ENCODE measurements at places on chromosomes 12 and 14.

- H3K4me1 ChIP-seq, result no peaks in the 10 kb centered on the region
- DNase-seq, result no peak
- H3K36me3 ChIP-seq, result no peaks in the 10 kb centered on the region
- no peak overlapping the region for H3K27ac ChIP-seq
- no peaks in the 10 kb centered on the region for H3K27me3 ChIP-seq
Observed at GRCh38 chr12:26286186-26286585, 90.8 kb downstream of the SSPN start.

- no peak overlapping the region for H3K27ac ChIP-seq
- H3K4me3 ChIP-seq, result no peak overlapping the region
- H3K4me1 ChIP-seq, result no peaks in the 10 kb centered on the region
- DNase-seq, result no peak
- H3K27me3 ChIP-seq, result no peaks in the 10 kb centered on the region
Observed at GRCh38 chr12:5305886-5306545, 125.9 kb upstream of the NTF3 start.

DNA sequence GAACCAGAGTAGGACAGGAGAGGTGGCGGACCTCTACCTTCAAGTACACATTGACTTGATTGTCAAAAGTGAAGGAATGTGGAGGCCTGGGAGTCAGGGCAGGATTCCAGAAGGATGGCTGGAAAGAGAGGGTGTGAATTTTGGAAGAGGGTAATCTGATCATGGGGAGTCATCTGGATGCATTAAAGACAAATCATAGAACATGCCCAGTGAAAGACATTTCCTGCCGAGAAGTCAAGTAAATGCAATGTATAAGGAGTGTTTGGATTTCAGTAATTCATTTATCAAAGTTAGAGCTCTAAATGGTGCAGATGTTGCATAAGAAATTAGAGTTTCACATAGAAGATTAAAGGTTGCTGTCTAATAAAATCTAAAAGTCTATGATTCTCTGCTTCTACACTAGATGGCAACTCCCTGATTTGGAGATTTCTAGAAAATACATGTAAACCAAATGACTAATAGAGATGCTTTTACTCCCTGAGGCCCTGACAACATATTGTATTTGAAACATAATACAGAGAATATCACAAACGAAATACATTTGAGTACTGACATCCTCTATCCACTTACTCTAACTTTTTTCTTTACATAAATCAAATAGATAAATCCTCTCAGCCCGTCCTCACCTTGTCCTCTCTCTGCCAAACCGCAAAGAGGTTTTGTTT lies 91.3 kb downstream of the KCNA5 start:
- no peaks in the 10 kb centered on the region for H3K27me3 ChIP-seq
- H3K27ac ChIP-seq, result no peak overlapping the region
- H3K36me3 ChIP-seq, result no peaks in the 10 kb centered on the region
- no peak overlapping the region for H3K4me3 ChIP-seq

DNA sequence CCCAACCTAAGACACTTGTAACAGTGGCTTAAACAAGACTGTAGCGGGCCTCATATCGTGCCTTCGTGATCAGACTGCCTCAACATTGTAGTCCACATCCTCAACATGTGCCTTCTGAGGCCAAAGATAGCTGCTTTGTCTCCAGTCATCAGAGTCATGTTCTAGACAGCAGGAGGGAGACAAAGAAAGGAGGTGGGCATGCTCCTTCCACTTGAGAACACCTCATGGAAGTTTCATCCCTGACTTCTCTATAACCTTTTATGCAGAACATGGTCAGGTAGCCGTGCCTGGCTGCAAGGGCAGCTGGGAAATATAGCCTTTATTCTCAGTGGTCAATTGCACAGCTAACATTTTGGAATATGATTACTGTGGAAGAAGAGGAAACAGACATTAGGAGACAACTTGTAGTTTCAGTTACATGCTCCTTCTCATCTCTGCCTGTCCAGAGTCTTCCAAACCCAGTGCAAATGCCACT lies 25.3 kb upstream of the DHRS2 start:
- H3K4me3 ChIP-seq, result no peak overlapping the region
- H3K27ac ChIP-seq, result no peak overlapping the region
- no peaks in the 10 kb centered on the region for H3K4me1 ChIP-seq
- no peaks in the 10 kb centered on the region for H3K36me3 ChIP-seq

- DNase-seq, result no peak
- no peaks in the 10 kb centered on the region for H3K4me1 ChIP-seq
- H3K27me3 ChIP-seq, result no peaks in the 10 kb centered on the region
- H3K36me3 ChIP-seq, result no peaks in the 10 kb centered on the region
- no peak overlapping the region for H3K4me3 ChIP-seq
Observed at GRCh38 chr14:38592764-38593442, 337.0 kb upstream of the CLEC14A start.

DNA sequence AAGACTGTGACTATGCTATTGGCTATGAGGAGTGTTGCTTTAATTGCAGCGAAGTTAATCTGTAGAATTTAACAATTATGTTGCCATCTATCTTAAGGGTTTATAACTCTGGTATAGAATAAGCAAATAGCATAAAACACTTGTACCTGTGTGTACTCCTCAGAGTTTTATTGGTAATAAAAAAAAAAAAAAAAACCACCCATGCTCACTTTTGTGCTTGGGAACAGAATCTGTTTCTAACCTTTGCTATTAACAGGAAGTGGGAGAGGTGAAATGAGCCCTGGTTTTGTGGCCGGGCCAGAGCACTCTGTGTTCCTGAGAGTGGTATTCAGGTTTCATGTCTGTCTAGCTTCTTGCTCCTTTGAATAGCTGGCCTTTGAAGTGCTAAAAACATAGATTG lies 53.1 kb downstream of the PDE3A start:
- H3K27ac ChIP-seq, result no peak overlapping the region
- no peaks in the 10 kb centered on the region for H3K4me1 ChIP-seq
- no peak overlapping the region for H3K4me3 ChIP-seq
- H3K27me3 ChIP-seq, result no peaks in the 10 kb centered on the region
- H3K36me3 ChIP-seq, result no peaks in the 10 kb centered on the region

DNA sequence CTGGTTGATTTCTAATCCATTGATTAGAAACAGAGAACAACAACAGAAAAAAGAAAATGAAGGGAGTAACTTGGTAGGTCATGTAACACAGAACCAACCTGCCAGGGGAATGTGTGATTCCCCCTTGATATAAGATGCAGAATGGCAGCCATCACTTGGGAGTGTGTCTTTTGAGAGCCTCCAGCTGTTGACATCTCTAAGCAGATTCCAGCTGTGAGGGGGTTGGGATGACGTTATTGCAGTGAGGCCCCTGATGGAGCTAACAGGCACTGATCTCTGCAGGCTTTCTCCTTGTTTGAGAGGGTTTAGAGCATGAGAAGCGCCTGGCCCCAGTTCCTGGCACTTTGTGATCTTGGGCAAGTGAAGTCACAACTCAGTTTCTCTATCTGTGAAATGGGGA lies 124.9 kb downstream of the PELI2 start:
- no peak overlapping the region for H3K4me3 ChIP-seq
- H3K36me3 ChIP-seq, result no peaks in the 10 kb centered on the region
- no peak overlapping the region for H3K27ac ChIP-seq

GRCh38 chr12:101795786-101796185 lies 35.0 kb downstream of the GNPTAB start:
- H3K36me3 ChIP-seq, result no peaks in the 10 kb centered on the region
- peaks cover 2% of the 10 kb centered on the region for H3K4me1 ChIP-seq
- H3K27ac ChIP-seq, result no peak overlapping the region
- no peaks in the 10 kb centered on the region for H3K27me3 ChIP-seq
- no peak overlapping the region for H3K4me3 ChIP-seq

DNA sequence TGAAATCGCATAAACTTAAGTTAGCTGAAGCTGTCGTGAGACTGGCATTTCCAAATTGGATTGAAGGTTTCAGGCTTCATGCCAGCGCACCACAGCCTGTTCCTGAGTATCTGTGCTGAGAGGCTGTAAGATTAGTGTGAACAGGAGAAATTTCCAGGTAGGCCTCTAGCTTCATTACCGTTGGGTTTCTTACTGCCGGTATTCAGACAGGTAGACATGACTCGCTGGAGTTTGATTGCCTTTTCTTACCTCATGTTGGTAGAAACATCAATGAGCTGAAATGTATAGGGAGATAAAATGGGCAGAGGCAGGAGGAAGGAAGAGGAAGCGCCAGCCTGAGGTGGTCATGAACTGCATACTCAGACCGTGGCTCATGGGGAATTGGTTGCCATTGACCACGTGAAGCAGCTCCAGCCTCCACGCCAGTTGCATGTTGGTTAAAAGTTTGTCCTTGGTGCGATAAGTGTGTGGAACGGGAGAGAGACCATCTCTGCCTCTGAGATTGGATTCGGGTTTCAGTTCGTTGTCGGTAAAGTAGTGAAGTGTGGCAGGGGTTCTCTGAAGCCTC lies 42.3 kb upstream of the MMP17 start:
- DNase-seq, result no peak
- H3K4me1 ChIP-seq, result peaks cover 4% of the 10 kb centered on the region
- no peak overlapping the region for H3K4me3 ChIP-seq
- H3K36me3 ChIP-seq, result peaks cover 4% of the 10 kb centered on the region

DNA sequence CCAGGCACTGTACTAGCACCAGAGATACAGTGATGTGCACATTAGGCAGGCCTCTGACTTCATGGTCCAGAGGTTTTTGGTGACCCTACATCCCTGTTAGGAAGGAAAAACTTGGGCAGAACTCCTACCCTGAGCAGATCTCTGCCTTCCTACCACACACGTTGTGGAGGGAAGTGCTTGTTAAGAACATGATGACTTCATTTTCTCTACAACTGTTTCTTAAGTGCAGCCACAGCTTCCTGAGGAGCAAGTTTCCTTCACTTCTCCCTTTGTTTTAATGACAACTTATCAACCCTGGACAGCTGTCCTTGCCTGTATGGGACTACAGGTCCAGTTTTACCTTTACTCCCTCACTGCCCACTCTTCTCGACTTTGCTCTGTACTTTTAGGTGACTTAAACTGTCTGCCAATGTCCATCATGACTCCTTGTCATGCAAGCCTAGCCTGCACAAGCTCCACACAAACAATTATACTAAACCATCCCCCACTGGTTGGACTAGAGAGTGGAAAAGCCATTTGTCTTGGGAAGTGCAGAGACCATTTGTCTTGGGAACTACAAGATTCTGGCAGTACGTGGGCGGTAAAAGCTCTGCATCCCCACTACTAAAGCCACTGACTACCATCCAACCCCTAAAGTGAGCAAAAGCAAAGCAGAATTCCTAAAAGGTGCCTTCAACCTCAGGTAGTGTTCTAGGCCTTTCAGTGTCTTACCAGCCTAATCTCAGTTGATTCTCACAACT lies 359.8 kb downstream of the EGLN3 start:
- no peak for DNase-seq
- H3K4me3 ChIP-seq, result no peak overlapping the region
- no peak overlapping the region for H3K27ac ChIP-seq
- no peaks in the 10 kb centered on the region for H3K36me3 ChIP-seq

DNA sequence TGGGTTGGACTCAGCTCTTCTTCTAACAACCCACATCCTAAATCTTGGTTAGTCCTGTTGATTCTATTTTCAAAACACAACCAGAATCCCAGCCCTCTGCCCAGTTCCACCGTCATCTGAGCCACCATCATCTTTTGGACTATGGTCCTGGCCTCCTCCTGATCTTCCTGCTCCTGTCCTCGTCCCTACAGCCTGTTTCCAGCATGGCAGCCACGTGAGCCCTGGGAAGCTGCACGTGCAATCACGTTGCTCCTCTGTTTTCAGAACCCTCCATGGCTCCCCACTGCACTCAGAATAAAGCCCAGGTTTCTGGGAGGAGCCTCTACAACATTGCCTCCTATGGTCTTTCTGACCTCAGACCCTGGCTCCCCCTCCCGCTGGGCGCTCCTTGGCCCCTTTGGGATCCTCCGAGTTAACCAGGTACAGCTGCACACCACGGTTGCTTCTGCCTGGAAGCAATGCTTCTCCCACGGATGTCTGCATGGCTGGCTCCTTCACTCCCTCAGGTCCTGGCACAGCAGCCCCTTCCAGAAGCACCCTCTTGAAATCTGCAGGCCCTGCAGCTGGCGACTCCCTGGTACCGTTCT lies 44.5 kb downstream of the BEGAIN start:
- peaks cover 5% of the 10 kb centered on the region for H3K4me1 ChIP-seq
- no peaks in the 10 kb centered on the region for H3K36me3 ChIP-seq
- no peak overlapping the region for H3K4me3 ChIP-seq
- H3K27me3 ChIP-seq, result no peaks in the 10 kb centered on the region
- H3K27ac ChIP-seq, result no peak overlapping the region
- no peak for DNase-seq

- H3K27me3 ChIP-seq, result no peaks in the 10 kb centered on the region
- H3K4me3 ChIP-seq, result no peak overlapping the region
- 0 out of 2 replicates have a peak, but pooled peaks cover 3% of the 10 kb centered on the region for H3K4me1 ChIP-seq
- peaks cover 3% of the 10 kb centered on the region for H3K36me3 ChIP-seq
- DNase-seq, result no peak
Observed at GRCh38 chr14:34536951-34537676, 2.4 kb downstream of the EAPP start.

DNA sequence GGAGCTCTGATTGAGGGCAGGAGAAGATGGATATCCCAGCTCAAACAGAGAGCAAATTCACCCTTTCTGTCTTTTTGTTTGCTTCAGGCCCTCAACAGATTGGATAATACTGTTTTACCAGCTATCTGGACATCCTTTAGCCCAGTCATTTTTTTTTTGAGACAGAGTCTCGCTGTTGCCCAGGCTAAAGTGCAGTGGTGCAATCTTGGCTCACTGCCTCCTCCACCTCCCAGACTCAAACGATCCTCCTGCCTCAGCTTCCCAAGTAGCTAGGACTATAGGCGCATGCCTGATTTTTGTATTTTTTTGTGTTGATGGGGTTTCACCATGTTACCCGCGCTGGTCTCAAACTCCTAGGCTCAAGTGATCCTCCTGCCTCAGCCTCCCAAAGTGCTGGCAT lies 40.8 kb downstream of the ARF6 start:
- H3K36me3 ChIP-seq, result no peaks in the 10 kb centered on the region
- no peaks in the 10 kb centered on the region for H3K27me3 ChIP-seq
- H3K4me1 ChIP-seq, result no peaks in the 10 kb centered on the region

GRCh38 chr12:51393676-51394545 lies 2.7 kb upstream of the GALNT6 start:
- H3K36me3 ChIP-seq, result 0 out of 2 replicates have a peak, but pooled peaks cover 3% of the 10 kb centered on the region
- H3K4me1 ChIP-seq, result 0 out of 2 replicates have a peak, but pooled peaks cover 2% of the 10 kb centered on the region
- no peak overlapping the region for H3K4me3 ChIP-seq
- no peak overlapping the region for H3K27ac ChIP-seq
- no peaks in the 10 kb centered on the region for H3K27me3 ChIP-seq
- no peak for DNase-seq

DNA sequence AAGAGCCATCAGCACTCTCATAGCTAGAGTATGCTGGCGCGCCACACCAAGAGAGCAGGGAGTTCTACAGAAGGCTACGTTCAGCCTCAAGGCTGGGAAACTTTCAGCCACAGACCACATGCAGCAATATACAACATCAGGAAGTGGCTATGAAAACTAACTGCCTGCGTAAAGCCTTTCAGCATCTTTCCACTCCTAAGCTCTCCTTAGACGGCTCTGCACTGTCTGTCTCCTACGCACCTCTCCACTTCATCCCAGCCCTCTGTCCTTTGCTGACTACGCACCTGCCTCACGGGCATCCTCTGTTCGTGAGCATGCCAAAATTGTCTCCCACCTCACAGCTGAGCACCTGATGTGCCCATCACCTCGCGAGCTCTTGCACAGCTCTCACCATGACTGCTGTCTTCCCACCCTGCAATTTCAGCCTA lies 9.7 kb downstream of the MPHOSPH9 start:
- peaks cover 3% of the 10 kb centered on the region for H3K36me3 ChIP-seq
- DNase-seq, result no peak
- H3K4me1 ChIP-seq, result no peaks in the 10 kb centered on the region

GRCh38 chr12:82959821-82960220 lies 273.1 kb downstream of the TMTC2 start:
- no peak for DNase-seq
- no peaks in the 10 kb centered on the region for H3K27me3 ChIP-seq
- no peak overlapping the region for H3K27ac ChIP-seq
- no peaks in the 10 kb centered on the region for H3K4me1 ChIP-seq
